ENCODE measurements at places on chromosomes 3 and 15.

GRCh38 chr3:129673897-129674797, 67.7 kb upstream of the PLXND1 start:
- DNase-seq: no peak

DNA sequence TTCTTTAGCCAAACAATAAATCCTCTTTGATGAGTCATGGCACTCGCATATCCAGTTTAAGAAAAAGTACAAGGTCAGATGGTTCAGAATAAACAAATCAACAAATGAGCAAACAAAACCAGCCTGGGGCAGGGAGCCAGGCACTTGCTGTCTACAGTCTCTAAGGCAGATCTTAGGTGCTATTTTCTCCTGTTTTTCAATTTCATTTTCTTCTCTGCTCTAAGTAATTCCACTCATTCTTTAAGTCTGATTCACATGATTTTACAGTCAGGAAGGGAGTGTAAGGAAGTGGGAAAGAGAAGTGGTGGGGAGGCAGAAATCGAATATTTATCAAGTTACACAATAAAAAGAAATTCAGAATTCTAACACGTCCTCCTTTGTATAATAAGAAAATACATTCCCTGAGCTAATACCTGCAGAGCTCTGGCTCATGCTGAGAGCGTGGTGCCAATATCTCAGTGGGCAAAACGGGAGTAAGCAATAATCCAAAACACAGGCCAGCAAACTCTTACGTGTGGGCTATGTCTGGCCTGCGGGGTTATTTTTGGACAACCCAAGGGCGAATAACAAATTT, 298.6 kb downstream of the ADAMTS17 start:
- no peak for DNase-seq

GRCh38 chr3:172656602-172657001, 54.3 kb downstream of the NCEH1 start:
- no peak for DNase-seq

GRCh38 chr15:78927077-78927790, 17.6 kb downstream of the CTSH start:
- no peak for DNase-seq

DNA sequence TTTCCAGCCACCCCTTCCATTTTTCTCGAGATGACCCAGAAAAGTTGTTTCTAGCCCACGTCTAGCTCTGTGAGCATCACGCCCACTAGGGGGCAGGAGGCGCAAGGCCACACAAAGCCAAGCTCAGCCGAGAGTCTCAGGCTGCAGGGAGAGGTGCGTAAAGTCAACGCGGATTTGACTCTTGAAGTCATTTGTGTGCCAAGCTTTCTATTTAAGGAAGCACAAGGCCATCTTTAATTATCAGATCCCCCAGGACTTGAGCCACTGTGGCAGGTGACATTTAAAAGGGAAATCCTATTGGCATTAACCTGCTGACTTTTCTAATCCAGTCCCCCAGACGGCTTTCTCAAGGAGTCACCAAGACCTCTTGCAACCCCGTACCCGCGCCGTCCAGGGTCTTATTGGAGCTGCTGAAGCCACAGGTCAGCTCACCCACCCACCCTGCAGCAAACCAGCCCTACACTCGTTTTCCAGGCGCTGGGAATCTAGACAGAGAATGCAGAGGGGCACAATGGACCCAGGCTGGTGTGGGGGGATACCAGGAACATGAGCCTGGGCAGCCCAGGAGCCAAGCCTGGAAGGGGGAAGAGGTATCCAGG, 62.1 kb downstream of the CAPN7 start:
- DNase-seq: peak; percentile 71
